ENCODE measurements at places on chromosomes 2 and 18.

DNA sequence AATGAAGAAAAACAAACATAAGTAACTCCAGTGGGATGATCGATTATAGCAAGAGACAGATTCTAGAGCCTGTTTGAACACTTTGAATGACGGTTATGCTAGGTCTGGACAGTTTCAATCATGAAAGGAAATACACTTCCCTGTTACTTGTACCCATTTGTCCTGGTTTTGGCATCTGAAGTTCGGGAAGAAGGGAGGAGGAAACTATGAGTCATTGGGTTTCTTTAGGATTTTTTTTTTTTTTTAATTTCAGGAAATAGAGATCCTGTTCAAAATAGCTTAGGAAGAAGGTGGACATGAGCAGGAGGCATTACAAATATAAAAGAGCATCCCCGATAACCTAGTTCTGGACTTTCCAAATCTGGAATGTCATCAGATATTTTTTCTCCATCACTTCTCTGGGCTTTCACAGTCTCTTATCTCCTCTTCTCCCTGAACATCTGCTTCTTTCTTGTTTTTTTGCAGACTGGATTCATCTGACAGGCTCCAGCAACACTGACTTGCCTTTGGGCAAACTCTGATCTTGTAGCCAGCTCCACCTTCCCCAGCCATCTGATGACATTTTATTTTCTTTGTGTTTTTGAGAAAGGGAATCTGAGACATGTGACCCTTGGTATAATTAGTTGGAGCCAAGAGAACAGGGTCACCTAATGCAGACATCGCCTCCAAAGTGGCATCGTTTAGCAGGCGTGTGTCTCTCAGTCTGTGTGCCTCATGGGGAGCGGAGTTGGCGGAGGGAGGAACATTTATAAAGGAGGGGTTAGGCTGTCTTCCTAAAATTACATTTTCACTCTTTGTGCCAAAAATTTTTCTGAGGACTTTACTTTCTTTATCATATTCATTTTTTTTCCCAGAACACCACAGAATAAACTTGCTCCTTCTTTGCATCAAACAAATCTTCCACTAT, 195.3 kb upstream of the EPHA4 start:
- DNase-seq = no peak

- DNase-seq = peak; percentile 43
Measured at GRCh38 chr2:66897181-66897580, 462.3 kb downstream of the MEIS1 start.

DNA sequence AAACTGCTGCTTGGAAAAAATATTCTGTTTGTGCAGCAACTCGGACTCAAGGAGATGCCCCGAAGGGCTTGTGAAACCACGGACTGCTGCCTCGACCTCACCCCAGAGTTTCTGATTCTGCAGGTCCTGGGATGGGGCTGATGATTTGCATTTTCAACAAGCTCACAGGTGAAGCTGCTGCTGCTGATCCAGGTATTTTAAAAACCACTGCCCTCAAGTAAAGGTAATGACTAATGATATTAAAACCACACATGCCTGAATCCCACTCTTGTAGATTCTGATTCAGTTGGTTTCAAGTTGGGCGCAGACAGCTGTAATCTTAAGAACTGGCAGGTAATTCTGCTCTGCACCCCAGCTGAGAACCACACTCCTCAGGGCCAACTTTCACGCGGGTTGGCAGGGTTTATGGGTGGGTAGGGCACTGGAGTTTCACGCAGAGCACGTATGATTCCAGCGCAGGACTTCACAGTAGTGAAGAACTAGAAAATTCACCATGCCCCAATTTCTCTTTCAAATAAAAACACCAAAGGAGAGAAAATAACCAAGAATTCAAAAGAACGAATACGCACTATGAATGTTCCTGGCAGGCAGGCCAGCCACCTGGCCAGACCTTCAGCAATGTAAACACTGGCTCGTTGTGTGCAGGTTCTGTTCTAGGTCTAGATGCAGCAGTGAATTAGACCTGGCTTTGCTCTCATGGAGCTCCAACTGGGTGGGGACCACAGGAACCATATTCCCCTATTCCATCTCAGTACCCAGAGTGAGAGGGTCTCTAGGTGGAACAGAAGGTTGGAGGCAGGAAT, 74.6 kb upstream of the ZFP36L2 start:
- DNase-seq = no peak

DNA sequence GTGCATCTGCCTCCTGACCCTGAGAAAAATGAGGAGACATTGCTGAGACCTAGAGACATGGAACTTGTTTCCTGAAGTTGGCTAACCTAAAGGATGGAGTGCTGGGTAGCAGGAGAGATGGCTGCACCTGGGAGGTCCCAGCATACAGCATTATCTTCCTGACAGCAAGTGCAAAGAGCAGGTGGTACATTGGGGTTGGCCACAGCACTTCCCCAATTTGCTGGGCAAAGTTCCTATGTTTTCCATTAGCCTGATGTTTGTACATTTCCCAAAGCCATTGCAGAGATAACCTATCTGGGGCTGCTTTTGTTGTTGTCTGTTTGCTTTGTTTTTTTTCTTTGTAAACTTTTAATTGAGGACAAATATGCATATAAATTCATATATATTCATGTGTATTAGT, 296.7 kb downstream of the HRH4 start:
- DNase-seq = no peak

DNA sequence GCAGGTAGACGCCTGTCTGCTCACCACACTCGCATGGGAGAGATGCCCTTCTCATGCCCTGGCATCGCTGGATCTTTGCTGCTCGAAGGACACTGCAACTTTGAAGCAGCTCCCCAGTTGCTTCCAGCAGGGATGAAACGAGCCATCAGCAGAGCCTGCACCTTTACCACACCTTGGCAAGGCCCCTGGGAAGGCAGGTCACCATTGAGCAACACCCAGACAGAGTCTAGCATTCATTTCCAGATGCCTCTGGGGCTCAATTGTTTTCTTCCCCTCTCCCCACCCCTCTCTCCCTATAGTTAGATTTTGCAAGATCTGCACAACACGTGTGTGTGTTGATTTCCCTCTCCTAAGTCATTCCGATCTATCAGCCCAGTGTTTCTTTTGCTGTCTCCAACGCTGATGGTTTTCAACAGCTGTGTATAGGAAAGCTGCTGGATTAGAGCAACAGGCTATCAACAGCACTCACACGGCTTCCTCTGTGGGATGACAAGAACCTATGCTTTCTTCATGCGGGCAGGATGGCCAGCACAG, 25.6 kb upstream of the INHBB start:
- DNase-seq = no peak

- no peak for DNase-seq
Measured at GRCh38 chr2:217092710-217093379, 233.0 kb upstream of the TNP1 start.

DNA sequence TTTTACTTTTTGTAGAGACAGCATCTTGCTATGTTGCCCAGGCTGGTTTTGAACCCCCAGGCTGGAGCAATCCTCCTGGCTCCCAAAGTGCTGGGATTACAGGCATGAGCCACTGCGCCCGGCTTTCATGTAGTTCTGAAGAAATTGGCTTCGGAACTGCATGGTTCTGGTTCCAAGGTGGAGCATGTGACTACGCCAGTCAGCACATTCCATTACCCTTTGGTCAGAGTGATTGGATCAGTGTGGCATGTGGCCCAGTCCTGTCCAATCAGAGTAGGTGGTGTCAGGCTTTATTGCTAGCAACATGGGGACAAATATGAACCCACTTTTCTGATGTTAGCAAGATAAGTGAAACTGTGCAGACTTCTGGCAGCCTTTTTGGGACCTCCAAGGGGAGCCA, 16.3 kb upstream of the ATOH8 start:
- DNase-seq = peak; percentile 68

GRCh38 chr2:101160454-101160853, 9.3 kb upstream of the TBC1D8 start:
- no peak for DNase-seq

- no peak for DNase-seq
Measured at GRCh38 chr18:58580078-58580477, 48.8 kb downstream of the ALPK2 start.

GRCh38 chr2:45881970-45882581, 230.6 kb downstream of the PRKCE start:
- no peak for DNase-seq

GRCh38 chr2:172555272-172555521, 693 bp upstream of the PDK1 start:
- DNase-seq = no peak

DNA sequence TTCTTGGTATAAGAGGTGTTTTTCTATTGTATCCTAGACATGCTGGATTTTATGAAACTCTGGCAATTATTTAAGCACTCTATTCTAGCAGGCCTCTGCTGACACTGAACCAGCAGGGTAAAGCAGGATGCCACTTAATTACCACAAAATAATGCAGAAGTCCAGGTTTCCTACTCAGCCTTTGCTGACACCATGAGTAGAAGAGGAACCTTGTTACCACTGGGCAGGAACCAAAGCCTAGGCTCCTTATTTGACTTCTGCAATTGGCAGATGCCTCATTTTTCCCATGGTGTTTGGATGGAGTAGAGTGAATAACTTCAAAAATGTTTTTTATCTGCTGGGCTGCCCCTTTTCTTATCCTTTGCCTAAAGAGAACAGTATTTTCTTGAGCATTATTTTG, 60.8 kb downstream of the THNSL2 start:
- no peak for DNase-seq

GRCh38 chr18:23587220-23587642, 925 bp upstream of the NPC1 start:
- no peak for DNase-seq

DNA sequence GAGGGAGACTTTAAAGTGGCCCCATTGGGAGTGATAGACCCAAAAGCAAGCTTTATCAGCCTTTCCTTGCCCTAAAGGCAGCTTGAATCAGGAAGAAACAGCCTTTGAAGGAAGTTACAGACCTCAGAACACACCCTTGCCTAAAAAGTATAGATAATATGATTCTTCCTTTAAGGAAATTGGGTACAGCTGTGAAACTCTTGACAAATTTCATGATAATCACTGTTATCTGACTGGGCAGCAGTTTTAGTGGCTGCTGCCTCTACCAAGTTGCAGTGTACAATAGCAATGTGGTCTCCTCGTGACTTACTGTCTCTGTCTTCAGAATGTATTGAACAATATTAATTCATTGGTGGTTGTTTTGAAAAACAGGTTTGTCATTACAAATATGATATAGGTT, 16.7 kb downstream of the HOXD1 start:
- DNase-seq = no peak

- no peak for DNase-seq
Measured at GRCh38 chr2:224584785-224585210, 365 bp downstream of the CUL3 start.

GRCh38 chr2:233221378-233222063, 30.0 kb upstream of the ATG16L1 start:
- no peak for DNase-seq

DNA sequence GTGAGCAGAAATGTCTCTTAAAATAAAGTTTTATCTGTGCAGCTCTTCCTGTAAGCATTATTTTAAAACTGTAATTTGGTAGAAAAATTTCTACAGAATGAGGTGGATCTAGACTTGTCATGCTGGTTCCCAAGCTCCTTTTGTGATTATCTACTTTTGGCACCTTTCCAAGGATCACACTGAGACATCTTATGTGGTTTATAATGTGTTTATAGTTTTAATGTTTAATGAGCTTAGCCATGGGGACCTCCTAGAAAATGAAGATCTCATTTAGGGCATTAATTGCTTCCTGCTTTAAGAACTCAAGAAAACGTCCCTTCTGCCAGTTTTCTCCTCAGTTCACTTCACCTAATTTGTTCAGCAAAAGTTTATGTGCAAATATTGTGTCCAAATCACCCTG, 468.4 kb downstream of the SUCLG1 start:
- no peak for DNase-seq

DNA sequence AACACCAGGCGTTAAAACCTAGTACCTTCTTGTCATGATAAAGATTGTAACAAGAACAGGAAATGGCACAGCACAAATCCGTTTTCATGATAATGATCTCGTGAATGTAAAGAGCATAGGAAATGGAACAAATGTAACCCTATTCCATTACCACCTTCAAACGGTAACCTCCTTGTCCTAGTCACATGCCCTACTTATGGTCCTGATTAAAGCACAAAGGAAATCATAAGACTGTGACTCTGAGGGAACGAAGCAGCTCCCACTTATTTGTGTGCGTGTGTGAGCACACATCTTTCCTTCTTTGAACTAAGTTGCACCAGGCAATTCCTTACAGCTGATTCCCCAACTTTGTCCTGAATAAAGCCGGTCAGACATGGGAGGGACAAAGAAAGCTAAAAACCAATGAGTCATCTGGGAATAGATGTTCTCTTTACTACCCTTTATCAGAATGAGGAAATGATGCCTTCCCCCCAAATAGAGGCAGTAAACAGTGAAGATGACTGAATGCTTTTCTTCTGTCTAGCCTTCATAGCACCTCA, 192.6 kb downstream of the IKZF2 start:
- no peak for DNase-seq

- DNase-seq = peak; percentile 76
Measured at GRCh38 chr2:64988420-64989125, 626 bp upstream of the SLC1A4 start.

DNA sequence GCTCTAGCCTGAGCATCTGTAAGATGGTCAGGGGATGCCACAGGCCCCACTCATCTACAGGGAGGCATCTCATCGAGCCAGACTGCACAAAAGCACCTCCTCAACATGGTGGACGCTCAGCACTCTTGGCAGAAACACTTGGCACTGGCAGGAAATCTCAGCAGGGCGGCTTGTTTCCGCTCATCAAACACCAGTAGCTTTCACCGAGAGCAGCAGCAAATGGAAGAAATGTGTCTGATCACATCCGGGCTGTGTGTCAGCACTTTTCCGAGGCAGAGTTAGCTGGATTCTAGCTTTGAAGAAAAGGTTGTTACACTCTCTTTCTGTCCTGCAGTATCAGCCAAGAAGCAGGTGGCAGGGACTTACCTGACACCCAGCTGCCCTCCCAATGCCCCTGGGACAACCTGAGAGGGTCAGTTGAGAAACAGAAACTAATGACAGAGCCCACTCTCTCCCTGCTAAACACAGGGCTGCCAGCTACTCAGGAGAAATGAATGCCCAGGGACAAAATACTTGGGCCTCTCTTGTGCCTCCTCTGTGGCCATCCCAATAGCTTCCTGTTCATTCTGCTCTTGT, 68.9 kb upstream of the FZD7 start:
- DNase-seq = no peak

- no peak for DNase-seq
Measured at GRCh38 chr2:207230261-207231105, 64.7 kb upstream of the KLF7 start.

DNA sequence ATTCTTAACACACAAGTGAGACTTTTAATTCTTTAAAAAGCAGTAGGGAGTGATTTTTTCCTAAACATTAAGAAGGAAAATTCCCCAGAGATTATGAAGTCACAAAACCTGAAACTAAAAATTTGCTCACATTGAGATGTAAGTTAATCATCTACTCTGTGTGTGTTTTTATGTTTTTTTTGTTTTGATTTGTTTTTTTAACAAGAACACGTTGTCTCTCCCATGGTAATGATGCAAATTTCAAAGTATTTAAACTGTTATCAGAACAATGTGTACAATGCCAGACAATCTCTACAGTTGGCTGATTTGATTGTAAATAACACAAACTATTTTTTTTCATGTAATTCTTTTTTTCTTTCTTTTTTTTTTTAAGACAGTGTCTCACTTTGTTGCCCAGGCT, 71.5 kb downstream of the COLEC12 start:
- DNase-seq = no peak

GRCh38 chr18:33123862-33124518, 316.5 kb downstream of the CCDC178 start:
- no peak for DNase-seq
